ENCODE measurements at places on chromosomes 16 and 17.
A peak's percentile ranks its signal among the peaks of the same experiment; 100 is the strongest.

DNA sequence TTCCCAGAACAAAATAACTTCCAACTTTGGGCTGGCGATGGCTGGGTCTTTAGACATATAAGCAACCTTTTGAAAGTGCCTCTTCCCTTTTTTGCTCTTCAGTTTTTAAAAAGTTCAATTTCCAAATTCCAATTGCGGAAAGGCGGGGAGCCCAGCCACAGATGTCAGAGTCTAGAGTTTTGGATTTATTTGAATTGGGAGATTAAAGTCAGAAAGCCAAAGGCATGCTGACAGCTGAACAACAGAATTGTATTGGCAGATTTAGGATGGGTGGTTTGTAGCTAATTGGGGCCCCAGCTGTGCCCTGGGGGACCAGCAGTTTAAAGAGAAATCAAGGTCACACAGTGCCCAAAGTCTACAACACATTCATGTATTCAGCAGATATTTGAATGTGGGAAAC lies 10.5 kb downstream of the YPEL2 start:
- DNase-seq = no peak

GRCh38 chr16:11138022-11138768 lies 117.8 kb downstream of the SOCS1 start:
- no peak for DNase-seq

- DNase-seq = no peak
Measured at GRCh38 chr17:72408641-72409040, 287.8 kb downstream of the SOX9 start.

DNA sequence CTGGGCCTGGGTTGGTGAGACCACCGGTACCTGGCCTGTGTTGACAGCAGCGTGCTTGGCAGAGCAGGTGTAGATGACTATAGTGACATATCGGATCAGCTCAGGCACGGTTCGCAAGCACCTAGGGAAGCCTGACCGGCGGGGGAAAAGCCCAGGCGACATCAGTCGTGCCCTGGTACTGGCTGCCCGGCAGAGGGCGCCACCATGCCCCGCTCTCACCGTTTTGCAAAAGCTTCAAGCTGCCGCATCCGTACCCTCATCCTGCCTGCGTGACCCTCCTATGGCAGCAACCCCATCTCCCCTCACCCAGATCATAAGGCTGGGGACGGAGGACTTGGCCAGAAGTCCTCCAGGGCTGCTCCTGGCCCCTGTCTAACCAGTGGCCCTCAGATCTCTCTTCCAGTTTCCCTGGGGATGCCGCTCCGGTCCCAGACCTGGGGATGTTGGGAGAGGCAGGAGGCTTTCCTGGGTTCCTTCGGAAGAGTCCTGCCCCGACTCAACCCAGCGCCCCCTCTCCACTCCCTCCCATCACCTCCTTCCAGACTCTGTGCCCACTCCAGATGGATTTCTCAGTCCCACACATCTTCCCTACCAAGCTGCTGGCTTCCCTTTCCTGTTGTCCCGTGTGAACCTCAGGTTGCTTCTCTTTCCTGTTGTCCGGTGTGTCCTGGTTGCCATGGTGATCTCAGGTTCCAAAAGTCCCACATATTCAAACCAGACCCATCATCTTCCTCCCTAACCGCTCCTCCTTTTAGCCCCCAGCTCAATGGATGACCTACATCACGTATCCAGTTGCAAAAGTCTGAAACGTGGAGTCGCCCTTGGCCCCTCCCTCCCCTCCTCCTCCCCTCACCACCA lies 13.7 kb downstream of the ALOX12B start:
- peak; percentile 60 for DNase-seq

Measured in mesothelial cell of epicardium (in vitro differentiated cells).